Activated CD8-positive, alpha-beta T cell treated with anti-CD3 and anti-CD28 coated beads, Interleukin-2, amount 10 ng/mL, durations not matched to agents 7 days and 5 days (primary cell): ENCODE measurements at places on chromosomes 6 and 20. TPM values are rescaled to one million over a fixed set of nuclear protein-coding genes. Genes with fewer than 3 reads are reported as not detected.

- peak; percentile 71 for DNase-seq
- peak overlapping the region; percentile 97 for H3K27ac ChIP-seq
- H3K27me3 ChIP-seq = no peaks in the 10 kb centered on the region
- peaks cover 61% of the 10 kb centered on the region for H3K4me1 ChIP-seq
Observed at GRCh38 chr6:16762550-16763477, 1.6 kb upstream of the ATXN1 start.

- no peak for DNase-seq
- H3K27me3 ChIP-seq = peaks cover 4% of the 10 kb centered on the region
- H3K36me3 ChIP-seq = no peaks in the 10 kb centered on the region
- no peaks in the 10 kb centered on the region for H3K4me1 ChIP-seq
- no peak overlapping the region for H3K4me3 ChIP-seq
Observed at GRCh38 chr20:53981752-53982437, 88.5 kb downstream of the BCAS1 start.

GRCh38 chr6:129785047-129785755 is 75.2 kb upstream of the ARHGAP18 start:
- DNase-seq = no peak
- H3K27ac ChIP-seq = no peak overlapping the region
- H3K27me3 ChIP-seq = peaks cover 6% of the 10 kb centered on the region
- H3K4me3 ChIP-seq = no peak overlapping the region

GRCh38 chr6:1110941-1111349 is 201.0 kb upstream of the FOXQ1 start:
- no peaks in the 10 kb centered on the region for H3K36me3 ChIP-seq
- no peaks in the 10 kb centered on the region for H3K4me1 ChIP-seq
- DNase-seq = no peak
- H3K27ac ChIP-seq = no peak overlapping the region
- H3K27me3 ChIP-seq = peaks cover 2% of the 10 kb centered on the region

GRCh38 chr6:62891065-62891647 is 320.1 kb upstream of the FKBP1C start:
- H3K27ac ChIP-seq = no peak overlapping the region
- no peaks in the 10 kb centered on the region for H3K27me3 ChIP-seq
- DNase-seq = no peak
- H3K4me3 ChIP-seq = no peak overlapping the region

GRCh38 chr6:38476888-38477287 is 162.8 kb downstream of the BTBD9 start:
- peaks cover 14% of the 10 kb centered on the region for H3K4me1 ChIP-seq
- H3K36me3 ChIP-seq = peaks cover 2% of the 10 kb centered on the region
- no peaks in the 10 kb centered on the region for H3K27me3 ChIP-seq
- H3K4me3 ChIP-seq = no peak overlapping the region

DNA sequence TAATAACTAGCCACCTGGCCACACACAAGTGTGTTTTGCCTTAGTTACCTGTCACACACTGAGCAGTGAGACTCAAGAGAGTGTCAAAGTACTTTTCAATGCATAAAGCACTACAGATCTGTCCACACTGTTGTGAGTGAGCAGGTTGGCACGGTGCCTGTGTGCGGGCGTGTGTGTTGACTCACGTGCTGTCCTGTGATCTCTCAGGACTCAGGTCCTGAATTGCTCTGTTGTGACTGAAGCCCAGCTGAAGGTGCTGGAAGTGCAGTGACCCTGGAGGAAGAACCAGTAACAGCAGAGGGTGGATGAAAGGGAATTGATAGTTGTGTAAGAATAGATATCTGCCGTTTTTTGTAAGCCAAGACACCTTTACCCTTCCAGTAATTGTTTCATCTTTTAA is 18.3 kb downstream of the SLC16A10 start:
- peaks cover 10% of the 10 kb centered on the region for H3K36me3 ChIP-seq
- H3K27me3 ChIP-seq = no peaks in the 10 kb centered on the region
- no peak overlapping the region for H3K27ac ChIP-seq
- DNase-seq = no peak

- H3K27me3 ChIP-seq = peaks cover 3% of the 10 kb centered on the region
- peaks cover 3% of the 10 kb centered on the region for H3K4me1 ChIP-seq
- H3K4me3 ChIP-seq = no peak overlapping the region
Observed at GRCh38 chr6:71250099-71250602, 38.5 kb upstream of the OGFRL1 start.

PDE7B gene
- total RNA-seq = 0.29 TPM

SPTLC3 gene
- 0.05 TPM for total RNA-seq

CALHM6 gene
- total RNA-seq = 19.3 TPM

VSX1 gene
- total RNA-seq = not detected

TRIM10 gene
- not detected for total RNA-seq
